Lung (tissue), 17 donors: ENCODE measurements at places on chromosomes 1 and 21. TPM values are rescaled to one million over a fixed set of nuclear protein-coding genes. Genes with fewer than 3 reads are reported as not detected.

DNA sequence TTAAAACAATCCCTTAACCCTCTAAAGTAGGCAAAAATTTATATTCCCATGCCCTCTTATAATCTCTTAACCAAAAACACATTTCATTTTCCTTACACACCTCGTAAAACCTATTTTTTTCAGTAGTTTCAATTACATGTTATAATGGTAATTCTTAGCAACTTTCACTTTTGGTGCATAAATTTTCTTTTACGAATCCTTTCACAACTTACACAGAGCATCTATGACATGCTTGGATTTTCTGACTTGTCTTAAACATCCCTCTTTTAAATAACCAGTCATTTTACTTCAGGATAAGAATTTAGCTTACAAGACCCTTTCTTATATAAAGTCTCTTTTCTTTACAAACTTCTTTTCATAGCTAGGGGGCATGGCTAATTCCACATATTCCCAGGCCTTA is 8.9 kb upstream of the MRPL55 start:
- no peak overlapping the region for H3K4me3 ChIP-seq
- no peaks in the 10 kb centered on the region for H3K27me3 ChIP-seq
- no peak overlapping the region for H3K27ac ChIP-seq
- H3K36me3 ChIP-seq, result no peaks in the 10 kb centered on the region
- no peaks in the 10 kb centered on the region for H3K4me1 ChIP-seq

GRCh38 chr1:65423884-65424572 is 3.6 kb downstream of the LEPR start:
- H3K27me3 ChIP-seq, result no peaks in the 10 kb centered on the region
- H3K36me3 ChIP-seq, result peaks cover 11% of the 10 kb centered on the region
- DNase-seq, result no peak
- no peak overlapping the region for H3K27ac ChIP-seq
- H3K4me1 ChIP-seq, result peaks cover 11% of the 10 kb centered on the region

DNA sequence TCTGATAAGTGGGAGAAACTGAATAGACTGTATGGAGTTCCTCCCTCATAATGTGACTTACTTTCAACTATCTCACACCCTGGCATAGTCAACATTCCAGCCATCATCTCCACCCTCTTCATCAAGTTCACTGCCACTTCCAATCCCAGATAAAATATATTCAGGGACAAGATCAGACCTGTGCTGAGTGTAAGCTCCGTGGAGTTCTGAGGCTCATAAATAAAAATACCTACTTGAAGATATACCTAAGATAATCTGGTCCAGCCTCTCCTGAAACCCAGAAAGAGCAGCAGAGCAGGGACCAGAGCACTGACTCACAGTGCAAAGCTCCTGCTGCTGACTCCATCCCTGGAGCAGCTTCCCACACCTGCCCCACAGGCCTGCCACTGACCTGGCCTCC is 1.7 kb upstream of the LCE7A start:
- DNase-seq, result no peak
- H3K4me3 ChIP-seq, result no peak overlapping the region
- H3K27me3 ChIP-seq, result peaks cover 3% of the 10 kb centered on the region
- H3K27ac ChIP-seq, result no peak overlapping the region
- no peaks in the 10 kb centered on the region for H3K4me1 ChIP-seq

- H3K36me3 ChIP-seq, result no peaks in the 10 kb centered on the region
- no peaks in the 10 kb centered on the region for H3K27me3 ChIP-seq
- no peaks in the 10 kb centered on the region for H3K4me1 ChIP-seq
- no peak overlapping the region for H3K27ac ChIP-seq
- no peak overlapping the region for H3K4me3 ChIP-seq
- peak; percentile 14 for DNase-seq
Measured at GRCh38 chr1:59107916-59108315, 189.0 kb upstream of the FGGY start.

GRCh38 chr1:62294261-62294660 is 25.0 kb downstream of the KANK4 start:
- no peaks in the 10 kb centered on the region for H3K36me3 ChIP-seq
- H3K4me1 ChIP-seq, result no peaks in the 10 kb centered on the region
- H3K27me3 ChIP-seq, result no peaks in the 10 kb centered on the region

GRCh38 chr1:157139052-157139715 is 989 bp upstream of the ETV3 start:
- H3K27ac ChIP-seq, result peak overlapping the region; percentile 99
- peaks cover 3% of the 10 kb centered on the region for H3K36me3 ChIP-seq
- H3K4me1 ChIP-seq, result peaks cover 2% of the 10 kb centered on the region
- DNase-seq, result no peak
- peak overlapping the region; percentile 91 for H3K4me3 ChIP-seq

GRCh38 chr1:35656148-35656862 is 15.0 kb upstream of the PSMB2 start:
- H3K27ac ChIP-seq, result no peak overlapping the region
- no peaks in the 10 kb centered on the region for H3K36me3 ChIP-seq
- H3K27me3 ChIP-seq, result peaks cover 5% of the 10 kb centered on the region
- no peaks in the 10 kb centered on the region for H3K4me1 ChIP-seq
- no peak overlapping the region for H3K4me3 ChIP-seq
- no peak for DNase-seq

- no peak overlapping the region for H3K27ac ChIP-seq
- no peaks in the 10 kb centered on the region for H3K27me3 ChIP-seq
- DNase-seq, result no peak
- H3K4me3 ChIP-seq, result no peak overlapping the region
- no peaks in the 10 kb centered on the region for H3K4me1 ChIP-seq
- no peaks in the 10 kb centered on the region for H3K36me3 ChIP-seq
Measured at GRCh38 chr1:229710746-229711145, 84.7 kb downstream of the URB2 start.

NOS1AP gene
- total RNA-seq, result 5.0 TPM

CADM3 gene
- total RNA-seq, result 2.2 TPM

- H3K4me1 ChIP-seq, result no peaks in the 10 kb centered on the region
- no peak overlapping the region for H3K27ac ChIP-seq
- no peak overlapping the region for H3K4me3 ChIP-seq
- H3K36me3 ChIP-seq, result no peaks in the 10 kb centered on the region
Measured at GRCh38 chr1:243930822-243931671, 81.0 kb upstream of the AKT3 start.

GRCh38 chr1:101288491-101288944 is 51.7 kb downstream of the S1PR1 start:
- no peak overlapping the region for H3K4me3 ChIP-seq
- H3K36me3 ChIP-seq, result no peaks in the 10 kb centered on the region
- peaks cover 7% of the 10 kb centered on the region for H3K4me1 ChIP-seq
- no peaks in the 10 kb centered on the region for H3K27me3 ChIP-seq
- no peak overlapping the region for H3K27ac ChIP-seq

AMY1A gene
- total RNA-seq, result 10.4 TPM

- no peak overlapping the region for H3K4me3 ChIP-seq
- no peaks in the 10 kb centered on the region for H3K27me3 ChIP-seq
- H3K4me1 ChIP-seq, result peaks cover 5% of the 10 kb centered on the region
Measured at GRCh38 chr1:182595641-182596240, 6.7 kb upstream of the RNASEL start.

- H3K4me3 ChIP-seq, result no peak overlapping the region
- no peak overlapping the region for H3K27ac ChIP-seq
- H3K36me3 ChIP-seq, result no peaks in the 10 kb centered on the region
- no peaks in the 10 kb centered on the region for H3K27me3 ChIP-seq
- no peak for DNase-seq
- peaks cover 2% of the 10 kb centered on the region for H3K4me1 ChIP-seq
Measured at GRCh38 chr1:196183941-196184340, 424.3 kb downstream of the KCNT2 start.

DNA sequence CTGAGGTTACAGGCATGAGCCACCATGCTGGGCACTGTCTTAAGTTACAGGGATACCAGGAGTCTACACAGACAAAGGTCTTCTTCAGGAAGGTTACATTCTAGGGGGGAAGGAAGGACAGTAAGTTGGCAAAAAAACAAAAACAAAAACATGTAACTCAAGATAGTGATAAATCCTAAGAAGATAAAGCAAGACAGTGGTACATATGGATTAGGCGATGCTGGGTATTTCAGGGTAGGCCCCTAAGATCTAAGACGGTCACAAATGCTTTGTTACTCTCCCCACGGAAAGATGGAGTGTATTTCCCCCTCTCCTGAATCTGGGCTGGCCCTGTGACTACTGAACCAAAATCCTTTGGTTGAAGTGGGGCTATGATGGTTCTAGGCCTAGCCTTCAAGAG is 8.2 kb downstream of the CLCC1 start:
- H3K36me3 ChIP-seq, result no peaks in the 10 kb centered on the region
- no peak overlapping the region for H3K4me3 ChIP-seq
- no peak for DNase-seq
- H3K27me3 ChIP-seq, result no peaks in the 10 kb centered on the region
- no peaks in the 10 kb centered on the region for H3K4me1 ChIP-seq

CFAP107 gene
- total RNA-seq, result 1.3 TPM

GRCh38 chr1:172002725-172003345 is 161.5 kb downstream of the DNM3 start:
- H3K4me1 ChIP-seq, result no peaks in the 10 kb centered on the region
- no peak overlapping the region for H3K4me3 ChIP-seq
- H3K27me3 ChIP-seq, result no peaks in the 10 kb centered on the region
- H3K27ac ChIP-seq, result no peak overlapping the region
- H3K36me3 ChIP-seq, result no peaks in the 10 kb centered on the region

GRCh38 chr1:27049100-27049499 is 36.5 kb upstream of the TENT5B start:
- no peak overlapping the region for H3K27ac ChIP-seq
- no peaks in the 10 kb centered on the region for H3K36me3 ChIP-seq
- DNase-seq, result no peak
- H3K27me3 ChIP-seq, result no peaks in the 10 kb centered on the region
- H3K4me3 ChIP-seq, result no peak overlapping the region

GRCh38 chr1:7752512-7753417 is 18.3 kb upstream of the VAMP3 start:
- no peaks in the 10 kb centered on the region for H3K36me3 ChIP-seq
- H3K27me3 ChIP-seq, result no peaks in the 10 kb centered on the region
- no peaks in the 10 kb centered on the region for H3K4me1 ChIP-seq

GRCh38 chr1:12342401-12343003 is 112.7 kb downstream of the VPS13D start:
- H3K27me3 ChIP-seq, result no peaks in the 10 kb centered on the region
- no peak overlapping the region for H3K4me3 ChIP-seq
- peak overlapping the region; percentile 43 for H3K27ac ChIP-seq
- H3K36me3 ChIP-seq, result peaks cover 10% of the 10 kb centered on the region
- peaks cover 3% of the 10 kb centered on the region for H3K4me1 ChIP-seq

GRCh38 chr1:186683652-186684410 is 3.6 kb upstream of the PTGS2 start:
- H3K4me3 ChIP-seq, result no peak overlapping the region
- DNase-seq, result no peak
- H3K27ac ChIP-seq, result no peak overlapping the region
- H3K4me1 ChIP-seq, result no peaks in the 10 kb centered on the region

DNA sequence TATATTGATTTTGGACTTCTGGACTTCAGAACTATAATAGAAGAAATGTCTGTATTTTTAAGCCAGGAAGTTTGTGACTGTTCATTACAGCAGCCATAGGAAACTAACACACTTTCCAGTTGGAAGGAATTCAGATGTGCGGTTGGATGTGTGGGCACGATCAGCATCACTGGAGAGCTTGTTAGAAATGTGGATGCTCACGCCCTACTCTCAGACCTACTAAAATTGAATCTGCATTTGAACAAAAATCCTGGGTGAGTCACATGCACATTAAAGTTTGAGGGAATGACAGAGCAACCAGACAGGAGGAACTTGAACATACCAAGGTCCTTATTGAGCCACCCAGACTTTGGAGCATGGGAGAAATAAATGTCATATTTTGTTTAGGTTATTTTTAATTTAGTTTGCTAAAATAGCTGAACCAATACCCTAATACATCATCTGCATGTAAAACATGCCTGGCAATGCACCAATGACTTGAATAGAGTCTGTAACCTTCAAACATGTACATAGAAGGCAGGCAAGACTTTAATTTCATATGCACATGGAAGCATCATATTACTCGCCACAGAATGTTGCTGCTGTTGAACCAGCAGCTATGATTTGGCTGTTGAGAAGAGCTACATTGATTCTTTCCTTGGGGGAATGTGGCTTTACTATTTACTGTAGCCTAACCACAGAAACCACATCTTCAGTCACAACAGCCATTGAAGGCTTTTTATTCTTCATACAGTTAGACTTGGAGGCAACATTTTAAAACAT is 346.2 kb downstream of the BARHL2 start:
- H3K27ac ChIP-seq, result no peak overlapping the region
- no peaks in the 10 kb centered on the region for H3K4me1 ChIP-seq
- no peaks in the 10 kb centered on the region for H3K36me3 ChIP-seq

DNA sequence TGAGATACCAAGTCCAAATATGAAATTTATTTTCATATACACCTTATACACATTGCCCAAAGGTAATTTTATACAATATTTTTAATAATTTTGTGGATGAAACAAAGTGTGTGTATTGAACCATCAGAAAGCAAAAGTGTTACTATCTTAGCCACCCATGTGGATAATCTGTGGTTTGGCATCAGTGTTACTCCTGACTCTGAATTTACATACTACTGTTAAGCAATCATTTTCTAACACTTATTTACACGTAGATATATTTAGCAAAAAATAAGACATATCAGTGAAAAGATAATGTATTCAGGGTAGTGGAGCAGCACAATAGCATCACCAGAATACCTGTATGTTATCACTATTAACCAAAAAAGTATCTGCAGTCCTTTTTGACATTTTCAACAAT is 23.8 kb downstream of the DENND2D start:
- no peaks in the 10 kb centered on the region for H3K4me1 ChIP-seq
- H3K27ac ChIP-seq, result no peak overlapping the region
- no peak for DNase-seq
- peaks cover 3% of the 10 kb centered on the region for H3K36me3 ChIP-seq
- no peaks in the 10 kb centered on the region for H3K27me3 ChIP-seq
- H3K4me3 ChIP-seq, result no peak overlapping the region

TRIM45 gene
- total RNA-seq, result 3.1 TPM

DNA sequence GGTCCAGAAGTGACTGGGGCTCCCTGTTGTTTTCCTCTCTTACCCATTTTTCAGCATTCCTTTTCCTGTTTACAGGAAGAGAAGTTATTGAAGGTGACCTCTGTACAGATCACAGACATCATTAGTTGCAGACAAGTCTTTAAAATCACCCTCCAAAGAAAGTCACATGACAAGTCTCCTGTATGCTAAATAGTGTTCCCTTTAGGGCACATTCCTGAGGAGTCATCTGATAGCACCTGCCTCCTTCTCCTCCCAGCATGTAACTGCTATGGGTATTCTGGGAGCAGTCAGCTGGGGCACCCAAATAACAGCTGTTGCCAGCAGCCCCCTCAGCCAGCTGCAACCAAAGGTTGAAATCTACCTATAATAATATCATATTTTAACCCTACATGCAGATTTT is 200.6 kb downstream of the PTGER3 start:
- H3K4me1 ChIP-seq, result no peaks in the 10 kb centered on the region
- H3K4me3 ChIP-seq, result no peak overlapping the region
- no peaks in the 10 kb centered on the region for H3K36me3 ChIP-seq
- H3K27ac ChIP-seq, result no peak overlapping the region
- no peaks in the 10 kb centered on the region for H3K27me3 ChIP-seq
- DNase-seq, result no peak

- H3K4me3 ChIP-seq, result no peak overlapping the region
- no peaks in the 10 kb centered on the region for H3K27me3 ChIP-seq
- no peak overlapping the region for H3K27ac ChIP-seq
- H3K36me3 ChIP-seq, result no peaks in the 10 kb centered on the region
Measured at GRCh38 chr1:51600529-51600928, 16.4 kb upstream of the OSBPL9 start.
